CD4-positive, alpha-beta T cell treated with Interleukin-6 for 4 hours (primary cell): ENCODE measurements at places on chromosomes 3 and 15.

DNA sequence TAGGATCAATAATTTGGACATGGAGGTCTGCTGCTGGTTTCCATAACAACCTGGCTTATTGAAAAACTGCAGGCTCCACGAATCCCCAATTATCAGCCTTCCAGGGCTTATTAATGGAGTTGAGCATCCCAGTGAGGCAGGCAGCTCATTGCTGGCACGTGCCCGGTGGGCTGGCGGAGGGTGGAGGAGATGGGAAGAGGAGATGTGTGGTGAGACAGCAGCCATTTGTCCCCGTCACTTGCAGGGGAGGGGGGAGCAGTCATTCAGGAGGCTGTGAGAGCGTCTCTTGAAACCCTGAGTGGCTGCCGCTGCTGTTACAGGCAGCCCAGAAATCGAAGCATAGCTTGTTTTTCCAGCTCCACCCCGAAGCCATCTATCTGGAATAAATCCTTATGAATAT, 70.6 kb downstream of the GAP43 start:
- DNase-seq: no peak

GRCh38 chr15:95469496-95470000, 861.0 kb upstream of the NR2F2 start:
- DNase-seq: no peak

GRCh38 chr3:184884359-184885017, 72.5 kb downstream of the VPS8 start:
- no peak for DNase-seq

- DNase-seq: no peak
Measured at GRCh38 chr3:138835397-138835757, 649 bp upstream of the PIK3CB start.

GRCh38 chr15:89462198-89462912, 34.0 kb downstream of the RHCG start:
- no peak for DNase-seq
